Activated B cell treated with CpG ODN at 0.5 μM for 24 hours (primary cell): ENCODE measurements at places on chromosomes 16 and 17. TPM values are rescaled to one million over a fixed set of nuclear protein-coding genes. Genes with fewer than 3 reads are reported as not detected.

DNA sequence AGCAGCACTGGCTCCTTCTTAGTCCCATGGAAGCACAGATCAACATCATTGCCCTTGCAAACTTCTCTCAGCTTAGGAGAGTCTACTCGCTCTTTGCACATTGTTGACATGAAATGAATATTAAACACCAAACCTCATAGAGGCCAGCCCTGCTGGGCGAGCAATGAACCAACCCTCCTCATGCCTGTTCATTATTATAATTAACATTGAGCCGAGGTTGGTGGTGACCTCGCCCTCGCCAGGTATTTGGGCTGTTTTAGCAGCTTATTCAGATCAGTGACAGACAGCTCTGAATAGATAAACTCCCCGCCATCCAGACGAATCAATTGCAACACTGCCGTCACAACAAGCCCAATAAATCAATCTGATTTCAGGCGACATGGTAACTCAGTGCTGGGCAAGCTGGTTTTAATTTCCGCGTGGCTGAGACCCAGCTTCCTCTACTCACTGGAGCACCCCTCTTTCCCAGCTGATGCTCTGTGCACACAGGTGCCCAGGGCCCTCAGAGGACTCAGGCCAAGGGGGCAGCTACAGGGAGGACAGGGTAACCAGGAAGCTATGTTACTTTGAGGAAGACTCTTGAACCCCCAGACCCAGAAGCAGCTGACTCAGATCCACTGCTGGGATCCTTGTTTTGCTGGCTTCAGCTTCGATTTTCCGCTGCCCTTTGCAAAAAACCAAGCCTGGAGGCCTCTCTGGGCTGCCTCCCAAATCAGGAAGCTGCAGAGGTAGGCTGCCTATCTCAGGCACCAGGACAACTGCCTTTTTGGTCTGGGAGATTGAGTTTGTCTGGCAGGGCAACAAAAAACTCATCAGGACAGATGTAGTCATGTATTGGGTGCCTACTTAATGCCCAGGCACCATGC is 10.7 kb upstream of the SEZ6 start:
- H3K4me1 ChIP-seq, result peaks cover 13% of the 10 kb centered on the region
- no peak overlapping the region for H3K4me3 ChIP-seq
- H3K27ac ChIP-seq, result no peak overlapping the region
- DNase-seq, result no peak

DNA sequence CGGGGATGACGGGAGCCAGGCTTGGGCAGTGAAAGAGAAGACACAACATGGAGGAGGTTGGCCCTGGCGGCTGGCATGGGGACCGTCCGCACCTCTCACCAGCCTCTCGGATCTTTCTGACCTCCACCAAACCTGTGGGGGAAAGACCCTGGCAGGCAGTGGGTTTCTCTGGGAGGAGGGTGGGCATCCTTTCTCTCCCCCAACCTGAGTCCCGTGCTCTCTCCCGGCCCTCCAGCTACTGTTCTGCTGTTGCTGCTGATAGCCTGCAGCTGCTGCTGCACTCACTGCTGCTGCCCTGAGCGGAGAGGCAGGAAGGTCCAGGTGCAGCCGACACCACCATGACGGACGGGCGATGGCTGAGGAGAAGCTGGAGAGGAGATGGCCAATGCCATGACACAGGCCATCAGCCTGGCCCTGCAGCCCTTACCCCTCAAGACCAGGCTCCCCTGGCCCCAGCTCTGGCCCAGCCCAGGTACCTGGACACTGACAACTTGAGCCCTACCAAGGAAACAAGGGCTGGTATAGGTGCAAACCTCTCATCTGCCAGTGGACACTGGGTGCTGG is 7.4 kb downstream of the SMIM5 start:
- H3K36me3 ChIP-seq, result peaks cover 5% of the 10 kb centered on the region
- H3K4me1 ChIP-seq, result peaks cover 3% of the 10 kb centered on the region
- no peak overlapping the region for H3K4me3 ChIP-seq
- H3K27me3 ChIP-seq, result no peaks in the 10 kb centered on the region
- no peak for DNase-seq

- peaks cover 40% of the 10 kb centered on the region for H3K4me1 ChIP-seq
- H3K27me3 ChIP-seq, result peaks cover 24% of the 10 kb centered on the region
- peak; percentile 35 for DNase-seq
- H3K27ac ChIP-seq, result no peak overlapping the region
Measured at GRCh38 chr16:66605177-66605978, 874 bp downstream of the CMTM3 start.

Gene GCSH
- 8.4 and 8.8 TPM in 2 replicates for total RNA-seq

Gene LRRC36
- total RNA-seq, result 0.49 and 0.69 TPM in 2 replicates
